ENCODE measurements at places on chromosomes 3 and 15. TPM values are rescaled to one million over a fixed set of nuclear protein-coding genes. Genes with fewer than 3 reads are reported as not detected.
A peak's percentile ranks its signal among the peaks of the same experiment; 100 is the strongest.

GRCh38 chr15:91049378-91050127 is 27.2 kb upstream of the VPS33B start:
- DNase-seq: peak; percentile 37

DNA sequence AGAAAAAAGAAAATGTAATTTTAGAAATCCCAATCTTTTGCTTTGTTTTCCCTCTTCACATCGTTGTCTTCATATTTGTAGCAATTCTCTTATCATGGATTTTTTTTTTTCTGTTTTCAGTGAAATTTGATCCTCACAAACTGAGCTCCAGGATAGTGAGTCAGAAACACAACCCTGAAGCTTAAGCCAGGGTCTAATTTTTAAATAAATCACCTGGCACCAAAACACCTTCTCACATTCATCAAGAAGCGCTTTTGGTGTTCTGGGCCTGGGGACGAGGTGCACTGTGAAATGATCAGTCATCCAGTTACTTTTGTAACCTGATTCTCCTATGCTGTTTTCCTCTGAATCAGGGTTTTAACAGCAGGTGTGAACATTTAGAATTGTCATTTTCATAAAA is 87.7 kb downstream of the REC114 start:
- DNase-seq: no peak

The SLC24A1 gene
- total RNA-seq: 10.3 TPM

GRCh38 chr3:102248981-102249705 is 185.7 kb upstream of the ZPLD1 start:
- no peak for DNase-seq

GRCh38 chr15:70910958-70911357 is 18.3 kb downstream of the LRRC49 start:
- DNase-seq: no peak

All from mucosa of descending colon (tissue), 3 donors.